Effector memory CD8-positive, alpha-beta T cell (primary cell): ENCODE measurements at places on chromosomes 2 and 18.

GRCh38 chr2:74017223-74017622 is 32.5 kb downstream of the TET3 start:
- DNase-seq = no peak

GRCh38 chr2:163753726-163754125 is 17.9 kb upstream of the FIGN start:
- DNase-seq = no peak

DNA sequence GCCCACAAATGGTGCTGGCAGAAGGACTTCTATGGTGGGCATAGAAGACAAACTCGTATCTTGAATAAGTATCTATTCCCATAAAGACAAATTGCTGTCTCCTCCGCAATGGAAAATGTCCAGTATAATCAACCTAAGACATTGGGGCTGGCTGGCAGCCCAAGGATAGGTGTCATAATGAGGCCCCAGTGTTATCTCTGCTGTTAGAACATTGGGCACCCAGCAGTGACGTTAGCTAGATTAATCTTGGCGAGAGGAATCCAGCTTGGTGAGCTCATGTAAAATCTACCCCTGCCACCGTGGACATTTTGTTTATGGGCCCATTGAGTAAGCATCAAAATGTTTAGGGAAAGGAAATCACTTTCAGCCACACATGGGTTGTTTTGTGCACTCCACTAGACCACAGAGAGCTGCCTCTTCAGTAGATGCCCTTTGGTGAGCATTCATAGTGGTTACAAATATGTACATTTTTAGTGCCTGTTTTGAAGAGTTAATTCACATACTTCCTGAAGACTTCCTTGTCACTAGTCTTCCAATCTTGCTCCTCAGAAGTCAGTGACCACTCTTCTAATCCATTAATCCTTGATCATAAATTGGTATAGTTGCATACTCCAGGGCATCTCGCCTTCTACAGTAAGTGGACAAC is 48.2 kb upstream of the KDM3A start:
- no peak for DNase-seq

GRCh38 chr18:58321986-58322385 is 278.0 kb downstream of the NEDD4L start:
- no peak for DNase-seq

DNA sequence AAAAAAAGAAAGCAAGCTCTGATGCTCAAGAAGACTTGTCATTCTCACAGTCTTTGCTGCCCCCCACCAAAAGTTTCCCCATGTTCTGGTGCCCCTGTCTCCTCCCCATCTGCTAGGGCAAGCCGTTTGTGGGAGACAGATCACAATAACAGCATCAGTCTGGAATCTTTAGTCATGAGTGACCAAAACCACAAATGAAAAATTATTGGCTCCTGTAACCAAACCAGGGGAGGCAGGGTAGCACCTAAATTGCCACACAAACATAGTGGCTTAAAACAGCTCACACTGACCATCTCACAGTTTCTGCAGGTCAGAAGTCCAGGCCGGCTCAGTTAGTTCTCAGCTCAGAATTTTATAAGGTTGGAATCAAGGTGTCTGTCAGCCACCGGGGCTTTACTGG is 9.1 kb upstream of the B3GNT7 start:
- no peak for DNase-seq
